H9 (cell line): ENCODE measurements at places on chromosomes 1 and 21.

DNA sequence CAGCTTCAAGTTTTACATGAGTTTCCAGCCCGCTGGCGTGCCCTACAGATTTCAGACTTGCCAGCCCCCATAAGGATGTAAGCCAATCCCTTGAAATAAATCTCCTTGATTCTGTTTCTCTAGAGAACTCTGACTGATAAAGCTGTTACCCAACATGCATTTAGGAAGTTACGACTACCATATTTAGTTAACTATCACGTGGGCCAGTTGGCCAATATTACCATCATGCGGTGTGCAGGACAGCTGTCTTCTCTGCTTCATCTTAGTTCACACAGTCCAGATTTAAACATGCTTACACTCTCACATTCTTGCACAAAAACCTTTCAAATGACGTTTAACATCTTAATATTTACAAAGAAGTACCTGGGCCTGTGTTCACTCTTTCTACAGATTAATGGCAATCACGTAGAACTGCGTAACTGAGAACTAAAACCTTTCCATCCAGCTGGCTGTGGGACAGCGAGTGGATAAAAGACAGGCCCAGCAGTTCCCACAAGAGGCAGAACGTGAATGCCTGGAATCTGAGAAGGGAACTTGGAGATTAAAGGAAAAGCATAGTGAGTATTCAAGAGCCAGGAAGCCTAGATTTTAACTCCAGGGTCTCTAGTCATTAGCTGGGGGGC is 20.8 kb downstream of the FAM177B start:
- DNase-seq: no peak

DNA sequence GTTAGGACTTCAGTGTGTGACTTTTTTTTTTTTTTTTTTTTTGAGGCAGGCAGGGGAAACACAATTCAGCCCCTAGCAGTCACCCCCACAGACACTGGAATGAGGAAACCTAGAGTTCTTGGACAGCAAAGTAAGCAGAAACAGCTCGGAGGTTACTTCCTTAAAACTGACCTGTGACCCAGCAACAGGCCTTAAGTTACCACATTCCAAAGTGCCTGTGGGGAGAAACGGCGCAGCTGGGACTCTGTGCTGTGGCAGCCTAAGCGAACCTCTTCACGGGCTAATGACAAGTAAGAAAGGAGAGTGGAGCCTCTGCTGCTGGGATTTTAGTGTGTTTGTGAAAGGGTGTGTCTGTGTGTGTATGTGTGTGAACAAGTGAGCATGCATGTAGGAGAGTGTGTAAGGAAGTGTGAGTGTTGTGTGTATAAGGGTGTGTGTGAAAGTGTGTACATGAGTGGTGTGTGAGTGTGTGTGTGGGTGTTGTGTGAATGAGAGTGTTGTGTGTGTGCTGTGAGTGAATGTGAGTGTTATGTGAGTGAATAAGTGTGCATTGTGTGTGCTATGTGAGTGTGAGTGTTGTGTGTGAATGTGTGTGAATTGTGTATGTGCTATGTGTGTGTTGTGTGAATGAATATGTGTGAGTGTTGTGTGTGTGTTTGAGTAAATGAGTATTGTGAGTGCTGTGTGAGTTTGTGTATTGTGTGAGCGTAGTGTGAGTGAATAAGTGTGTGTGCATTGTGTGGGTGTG is 180.8 kb downstream of the BRINP2 start:
- no peak for DNase-seq

DNA sequence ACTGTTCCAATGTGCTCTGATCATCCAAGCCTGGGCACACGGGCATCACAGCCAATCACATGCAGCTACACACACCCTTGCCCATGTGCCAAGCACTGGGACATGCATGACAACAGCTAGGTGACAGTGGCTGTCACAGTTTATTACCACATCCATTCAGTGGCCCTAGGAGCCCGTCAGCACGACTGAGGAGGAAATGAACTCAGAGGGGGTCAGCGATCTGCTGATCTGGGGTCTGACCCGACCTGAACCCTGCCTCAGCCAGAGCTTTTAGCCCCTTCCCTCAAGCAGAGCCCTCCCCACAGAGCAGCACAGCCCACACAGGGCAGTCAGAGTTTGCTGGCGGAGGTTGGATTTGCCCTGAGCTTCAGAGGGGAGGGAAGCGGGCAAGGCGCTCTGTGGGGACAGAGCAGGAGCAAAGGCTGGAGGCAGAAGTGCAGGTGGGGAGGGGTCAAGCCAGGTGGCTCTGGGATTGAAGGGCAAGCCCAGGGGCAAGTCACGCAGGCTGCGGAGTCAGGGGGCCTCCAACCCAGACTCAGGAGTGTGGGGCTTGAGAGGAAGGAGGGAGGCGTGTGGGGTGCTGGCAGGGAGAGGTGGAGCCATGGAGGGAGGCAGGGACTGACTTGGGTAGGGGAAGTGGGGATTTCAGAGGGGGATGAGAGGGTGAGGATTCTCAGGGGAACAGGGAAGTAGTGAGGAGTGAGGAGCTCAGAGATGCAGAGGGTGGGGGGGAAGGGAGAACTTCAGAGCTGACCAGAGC is 10.4 kb downstream of the SH3BGRL3 start:
- no peak for DNase-seq

DNA sequence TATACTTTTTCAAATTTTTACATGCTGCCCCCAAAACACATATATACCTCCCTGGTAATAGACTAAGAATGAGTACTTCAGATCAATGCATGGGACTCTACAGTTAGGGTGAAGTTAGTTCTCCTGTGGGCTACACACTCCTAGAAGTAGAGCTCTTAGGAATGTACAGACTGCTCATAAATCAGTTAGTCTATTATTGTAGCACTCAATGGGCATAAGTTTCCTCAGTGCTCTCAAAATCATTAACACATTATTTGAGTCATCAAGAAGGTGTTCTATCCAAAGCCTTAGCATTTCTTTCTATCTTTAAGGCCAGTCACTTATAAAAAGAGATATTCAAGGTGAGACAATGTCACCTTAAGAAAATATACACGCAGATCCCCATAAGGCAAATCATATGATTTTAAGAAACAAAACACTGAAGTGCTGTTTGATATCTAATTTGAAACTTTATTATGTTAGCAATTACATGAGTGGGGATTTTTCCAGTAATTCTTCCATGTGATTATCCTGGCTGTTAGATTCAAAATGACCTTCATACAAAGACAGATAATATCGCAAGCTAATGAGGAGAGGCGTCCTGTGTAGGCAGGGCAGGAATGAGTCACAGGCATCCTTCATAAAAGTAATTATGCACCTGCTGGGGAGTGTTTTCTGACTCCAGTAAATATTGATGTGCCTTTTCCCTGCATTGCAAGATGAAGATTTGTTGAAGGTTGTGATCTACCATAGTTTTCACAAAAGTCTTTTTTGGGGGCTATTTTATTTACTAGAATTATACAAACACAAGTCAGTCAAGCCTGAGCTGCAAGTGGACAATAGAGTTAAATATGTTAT is 167.2 kb upstream of the ATP1B1 start:
- DNase-seq: no peak

DNA sequence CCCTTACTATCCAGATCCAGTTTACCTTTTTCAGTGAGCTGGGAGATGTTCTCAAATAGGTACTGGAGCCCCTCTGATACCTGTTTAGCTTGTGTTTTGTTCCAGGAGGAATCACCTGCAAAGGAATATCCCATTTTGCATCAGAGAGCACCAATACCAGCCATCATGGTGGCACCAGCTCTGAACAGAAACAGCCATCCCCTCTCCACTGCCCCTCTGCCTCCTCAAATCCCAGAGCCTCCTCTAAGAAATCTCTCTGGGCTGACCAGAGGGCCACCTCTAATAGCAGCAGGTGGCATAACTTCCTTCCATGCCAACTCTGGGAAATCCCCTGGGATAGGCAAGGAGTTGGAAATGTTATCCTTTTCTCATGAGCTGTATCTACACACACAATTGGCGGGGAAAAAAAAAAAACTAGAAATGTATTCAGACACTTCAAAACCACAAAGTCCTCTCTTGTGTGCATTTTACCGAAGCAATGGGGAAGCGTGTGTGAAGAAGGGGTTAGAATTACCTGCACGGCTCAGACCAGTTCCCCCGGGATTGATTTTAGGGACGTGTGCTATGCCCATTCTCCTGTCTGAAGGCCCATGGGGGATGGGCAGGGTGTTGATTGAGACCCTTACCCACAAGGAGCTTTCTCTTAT is 2.4 kb downstream of the PGLYRP4 start:
- no peak for DNase-seq

DNA sequence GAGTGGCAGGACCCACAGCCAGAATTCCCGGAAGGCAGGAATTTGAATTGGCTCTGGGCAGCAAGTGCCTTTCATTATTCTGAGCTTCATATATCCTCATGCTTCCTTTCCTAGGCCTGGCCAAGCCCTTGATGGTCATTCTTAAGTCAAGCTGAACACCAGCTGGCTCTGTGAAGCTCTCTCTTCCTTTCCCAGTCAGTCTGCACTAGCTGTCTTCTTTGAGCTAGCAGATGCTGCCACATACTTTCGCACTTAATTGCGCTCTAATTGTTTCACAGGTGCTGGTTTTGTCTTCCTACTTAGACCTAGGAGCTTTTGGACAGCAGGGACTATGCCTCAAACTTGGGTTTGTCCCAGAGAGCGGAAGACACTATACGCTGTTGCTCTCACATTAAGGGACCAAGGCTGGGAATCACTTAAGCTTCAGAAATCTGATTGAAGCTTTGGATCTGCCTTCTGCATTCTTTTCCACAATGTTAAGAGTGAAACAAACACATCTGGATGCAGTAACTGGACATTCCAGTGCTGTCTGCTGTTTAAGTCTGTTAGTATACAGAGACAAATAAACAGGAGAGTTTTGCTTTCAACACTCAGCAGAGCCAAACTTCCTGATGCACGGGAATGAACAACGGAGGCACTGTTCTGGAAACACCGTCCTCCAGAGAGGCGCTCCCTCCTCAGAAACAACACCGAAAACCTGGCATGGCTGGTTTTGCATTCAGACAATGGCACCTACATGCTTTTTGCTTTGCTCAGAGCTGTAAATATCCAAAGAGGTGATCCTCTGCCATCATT is 2.2 kb downstream of the TLR5 start:
- no peak for DNase-seq

DNA sequence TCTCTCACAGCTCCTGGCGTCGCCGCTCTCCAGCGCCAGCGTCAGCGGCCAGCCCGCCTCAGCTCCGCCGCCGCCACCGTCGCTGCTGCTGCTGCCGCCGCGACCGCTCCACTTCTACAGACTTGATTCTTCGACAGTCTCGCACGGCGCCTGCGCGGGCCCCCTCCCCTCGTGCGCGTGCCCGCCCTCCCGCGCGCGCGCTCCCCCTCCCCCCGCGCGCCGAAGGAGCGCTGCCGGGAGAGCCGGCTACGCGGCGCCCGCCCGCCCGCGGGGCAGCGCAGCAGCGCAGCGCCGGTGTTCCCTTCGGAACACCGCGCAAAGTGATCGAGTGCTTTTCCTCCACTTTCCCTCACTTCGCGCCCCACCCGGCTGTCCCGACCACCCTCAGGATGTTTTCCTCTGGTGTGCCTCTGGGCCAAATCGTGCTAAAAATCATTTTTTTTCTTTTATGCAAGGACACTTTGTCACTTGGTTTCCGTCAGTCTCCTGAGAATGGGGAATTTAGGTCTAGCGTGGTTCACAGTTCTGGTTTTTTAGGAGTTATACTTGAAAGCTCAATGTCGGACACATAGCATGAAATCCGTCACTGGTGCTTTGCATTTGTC is at the start of gene IRF2BP2:
TSS of gene IRF2BP2 (minus strand) at position 118 of the 605 bp plus-strand sequence. CDS start 684 bp downstream, outside the sequence.
- peak; percentile 80 for DNase-seq

GRCh38 chr1:111570781-111571181 is 48.8 kb upstream of the RAP1A start:
- DNase-seq: peak; percentile 49

DNA sequence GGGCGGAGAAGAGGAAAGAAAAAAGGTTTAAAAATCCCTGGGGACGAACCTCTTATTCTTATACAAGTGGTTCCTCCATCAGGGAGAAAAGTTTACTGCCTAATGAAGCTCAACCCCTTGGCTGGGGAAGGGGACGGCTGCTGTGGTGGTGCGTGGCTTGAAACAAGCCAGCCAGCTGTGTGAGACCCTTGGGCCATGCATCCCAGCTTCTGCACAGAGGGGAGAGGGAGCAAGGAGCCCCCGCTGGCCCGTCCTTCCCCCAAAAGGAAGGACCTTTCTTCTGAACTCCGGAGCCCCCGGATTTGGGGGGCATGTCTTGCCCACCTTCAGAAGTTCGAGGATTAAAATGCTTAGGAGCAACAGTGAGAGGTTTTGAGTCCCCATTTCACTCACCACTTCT is 67.3 kb downstream of the STUM start:
- DNase-seq: no peak

DNA sequence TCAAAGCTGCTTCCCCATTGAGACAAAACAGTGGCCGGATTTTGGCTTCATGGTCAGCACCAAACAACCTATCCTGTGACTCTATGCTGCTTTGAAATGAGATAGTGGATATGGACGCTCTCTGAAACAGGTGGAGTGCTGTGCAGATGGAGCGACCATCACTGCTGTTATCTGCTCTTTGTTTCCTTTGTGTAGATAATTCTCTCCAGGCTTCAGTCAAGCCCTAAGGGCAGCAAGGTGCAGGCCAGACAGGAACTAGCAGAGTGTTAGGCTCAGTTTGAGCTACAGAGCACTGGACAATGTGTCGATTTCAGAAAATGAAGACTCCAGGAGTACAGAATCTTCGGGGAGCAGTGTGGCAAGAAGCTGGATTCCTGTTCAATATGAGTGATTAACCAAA is 4.8 kb upstream of the IRF6 start:
- no peak for DNase-seq

DNA sequence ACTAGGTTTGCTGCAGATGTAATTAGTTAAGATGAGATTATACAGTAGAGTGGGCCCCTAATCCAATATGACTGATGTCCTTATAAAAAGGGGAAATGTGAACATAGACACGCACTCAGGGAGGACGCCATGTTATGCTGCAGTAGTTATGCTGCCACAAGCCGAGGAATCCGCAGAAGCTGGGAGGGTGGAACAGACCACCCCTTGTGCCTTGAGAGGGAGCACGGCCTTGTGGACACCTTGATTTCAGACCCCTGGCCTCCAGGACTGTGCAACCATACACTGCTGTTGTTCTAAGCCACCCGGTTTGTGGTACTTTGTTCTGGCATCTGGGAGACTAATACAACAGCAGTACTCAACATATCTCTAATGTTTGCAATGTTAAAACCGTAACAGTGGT is 57.9 kb upstream of the HIVEP3 start:
- DNase-seq: no peak

- DNase-seq: no peak
Measured at GRCh38 chr1:171113382-171113781, 22.7 kb downstream of the FMO3 start.

DNA sequence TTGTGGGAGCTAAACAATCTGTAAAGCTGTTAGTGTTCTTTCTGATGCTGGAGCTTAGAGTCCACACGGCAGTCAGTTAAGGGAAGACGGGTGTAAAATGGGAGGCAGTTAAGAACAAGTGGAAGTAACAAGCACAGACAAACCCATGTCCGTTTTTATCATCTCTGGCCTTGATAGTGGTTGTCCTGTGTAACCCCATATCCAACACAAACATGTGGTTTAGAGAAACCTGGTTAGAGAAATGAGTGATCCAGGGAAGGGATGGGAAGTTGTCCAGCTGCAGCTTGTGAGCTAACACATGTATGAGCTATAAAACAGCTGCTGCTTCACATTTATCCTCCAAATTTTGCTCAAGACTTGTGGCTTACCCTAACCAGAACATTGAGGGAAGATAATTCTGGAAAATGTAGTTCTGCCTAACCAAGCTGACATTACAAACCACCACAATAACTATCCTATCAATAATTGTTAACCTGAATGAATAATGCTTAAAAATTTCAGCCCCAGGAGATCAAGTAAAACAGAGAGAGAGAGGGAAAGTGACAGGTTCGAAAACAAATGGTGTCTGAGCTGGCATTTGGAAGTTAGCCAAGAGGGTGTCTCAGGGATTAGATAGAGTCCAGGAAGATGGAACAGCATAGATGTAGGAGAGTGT is 10.6 kb upstream of the C1orf162 start:
- no peak for DNase-seq
